Endothelial cell of coronary artery (primary cell): ENCODE measurements at places on chromosomes 5 and 9. TPM values are rescaled to one million over a fixed set of nuclear protein-coding genes. Genes with fewer than 3 reads are reported as not detected.

PLPPR1 gene
- 0.09 and 3.8 TPM in 2 replicates for total RNA-seq

PAPPA gene
- total RNA-seq, result 0.09 and 24.6 TPM in 2 replicates

EQTN gene
- total RNA-seq, result not detected in 2 replicates

VAV2 gene
- total RNA-seq, result 15.5 and 20.9 TPM in 2 replicates
